ENCODE measurements at places on chromosomes 3 and 15.

GRCh38 chr3:182606905-182607504 lies 186.3 kb upstream of the ATP11B start:
- no peak for DNase-seq
- H3K4me3 ChIP-seq = no peak overlapping the region
- no peaks in the 10 kb centered on the region for H3K27me3 ChIP-seq
- H3K4me1 ChIP-seq = peaks cover 25% of the 10 kb centered on the region
- no peaks in the 10 kb centered on the region for H3K36me3 ChIP-seq
- H3K27ac ChIP-seq = peak overlapping the region; percentile 46

DNA sequence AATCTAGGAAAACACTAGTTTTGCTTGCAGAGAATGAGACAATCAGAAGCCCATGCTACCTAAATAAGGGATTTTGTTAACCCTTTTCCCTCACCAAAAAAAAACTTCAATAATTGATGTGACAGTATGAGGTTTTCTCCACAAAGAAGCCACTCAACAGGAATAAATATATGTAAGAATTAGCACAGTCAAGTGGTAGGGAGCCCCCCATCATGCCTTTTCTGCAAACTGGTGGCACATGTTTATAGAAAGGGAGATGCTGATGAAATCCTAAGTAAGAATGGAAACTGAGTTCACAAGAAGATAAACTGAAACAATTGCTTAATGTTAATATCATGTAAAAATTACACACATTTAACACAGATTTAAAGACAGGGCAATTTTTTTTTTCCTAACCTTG lies 51.0 kb downstream of the PHC3 start:
- H3K27ac ChIP-seq = no peak overlapping the region
- H3K36me3 ChIP-seq = peaks cover 36% of the 10 kb centered on the region
- H3K4me3 ChIP-seq = no peak overlapping the region
- H3K27me3 ChIP-seq = no peaks in the 10 kb centered on the region
- H3K4me1 ChIP-seq = no peaks in the 10 kb centered on the region

DNA sequence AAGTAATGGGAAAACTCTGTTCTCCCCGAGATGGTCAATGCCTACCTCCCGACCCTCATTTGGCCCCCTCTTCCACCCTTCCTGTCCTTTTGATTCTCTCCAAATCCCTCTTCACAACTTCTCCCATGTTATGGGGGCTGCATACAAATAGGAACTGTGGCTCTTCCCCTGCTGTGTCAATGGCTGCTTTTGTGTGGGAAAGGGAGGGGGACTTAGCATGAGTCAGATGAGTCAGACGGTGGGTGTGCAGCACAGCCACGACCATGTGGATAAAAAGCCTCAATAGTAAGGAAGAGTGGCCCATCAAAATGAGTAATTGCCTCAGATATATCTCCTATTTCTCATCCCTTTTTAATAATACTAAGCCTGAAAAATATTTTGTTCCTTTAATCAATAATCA lies 31.9 kb downstream of the SPATA16 start:
- H3K27ac ChIP-seq = no peak overlapping the region
- H3K36me3 ChIP-seq = no peaks in the 10 kb centered on the region
- H3K27me3 ChIP-seq = peaks cover 7% of the 10 kb centered on the region
- no peaks in the 10 kb centered on the region for H3K4me1 ChIP-seq
- DNase-seq = no peak
- H3K4me3 ChIP-seq = no peak overlapping the region

GRCh38 chr3:53219895-53220483 lies 35.8 kb downstream of the TKT start:
- H3K4me3 ChIP-seq = no peak overlapping the region
- peaks cover 6% of the 10 kb centered on the region for H3K4me1 ChIP-seq
- H3K27me3 ChIP-seq = peaks cover 11% of the 10 kb centered on the region
- peak overlapping the region; percentile 59 for H3K27ac ChIP-seq
- H3K36me3 ChIP-seq = peaks cover 4% of the 10 kb centered on the region

GRCh38 chr3:107193116-107193515 lies 184.1 kb upstream of the CCDC54 start:
- no peak overlapping the region for H3K4me3 ChIP-seq
- H3K27ac ChIP-seq = no peak overlapping the region
- H3K36me3 ChIP-seq = no peaks in the 10 kb centered on the region
- no peak for DNase-seq
- H3K27me3 ChIP-seq = no peaks in the 10 kb centered on the region

- no peak overlapping the region for H3K4me3 ChIP-seq
- no peak for DNase-seq
- H3K27me3 ChIP-seq = no peaks in the 10 kb centered on the region
- no peak overlapping the region for H3K27ac ChIP-seq
These were observed 206.0 kb downstream of the THRB start for GRCh38 chr3:24288496-24289236.

DNA sequence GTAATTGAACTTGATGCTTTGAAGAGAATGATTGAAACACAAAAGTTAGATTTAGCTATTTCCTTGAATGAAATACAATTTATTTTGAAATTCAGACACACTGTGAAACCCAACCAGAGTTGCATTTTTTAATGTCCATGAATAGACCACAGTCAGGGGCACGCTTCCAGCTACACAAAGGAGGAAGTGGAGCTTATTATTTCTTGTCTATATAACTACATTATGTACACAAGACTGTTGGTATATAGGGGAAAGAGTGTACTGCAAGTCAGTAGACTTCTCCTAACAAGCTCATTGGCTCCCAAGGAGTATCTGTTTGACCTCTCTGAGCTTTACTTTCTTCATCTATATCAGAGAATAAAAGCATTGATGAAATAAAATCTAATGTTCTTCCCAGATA lies 326.2 kb downstream of the RYR3 start:
- no peaks in the 10 kb centered on the region for H3K36me3 ChIP-seq
- H3K27me3 ChIP-seq = peaks cover 20% of the 10 kb centered on the region

- no peak for DNase-seq
- H3K4me3 ChIP-seq = no peak overlapping the region
- peaks cover 59% of the 10 kb centered on the region for H3K36me3 ChIP-seq
- peaks cover 18% of the 10 kb centered on the region for H3K4me1 ChIP-seq
- no peaks in the 10 kb centered on the region for H3K27me3 ChIP-seq
These were observed 608.8 kb downstream of the FOXP1 start for GRCh38 chr3:70974747-70975146.

- H3K4me3 ChIP-seq = no peak overlapping the region
- H3K27ac ChIP-seq = no peak overlapping the region
- peaks cover 24% of the 10 kb centered on the region for H3K4me1 ChIP-seq
These were observed 38.4 kb downstream of the KCNAB1 start for GRCh38 chr3:156158656-156159295.

DNA sequence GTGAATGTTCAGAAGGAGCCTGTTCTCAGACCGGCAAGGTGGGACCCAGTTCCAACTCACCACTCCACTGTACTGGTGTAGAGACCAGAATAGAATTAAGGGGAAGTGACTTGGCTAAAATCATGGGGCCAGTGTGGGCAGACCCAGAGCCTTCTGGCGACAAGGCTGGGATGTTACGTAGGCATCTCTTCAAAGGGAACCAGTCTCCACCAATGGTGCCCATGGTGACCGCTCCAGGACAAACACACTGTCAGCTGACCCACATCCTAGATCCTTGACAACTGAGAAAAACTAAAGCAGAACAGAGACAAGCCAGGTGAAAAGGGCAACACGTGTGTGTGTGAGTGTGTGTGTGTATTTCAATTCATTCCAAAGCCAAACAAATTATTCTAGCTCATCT lies 321.7 kb upstream of the FRG2C start:
- DNase-seq = no peak
- no peak overlapping the region for H3K4me3 ChIP-seq
- no peaks in the 10 kb centered on the region for H3K36me3 ChIP-seq

GRCh38 chr3:148884261-148884660 lies 19.2 kb downstream of the CPA3 start:
- H3K27me3 ChIP-seq = no peaks in the 10 kb centered on the region
- H3K27ac ChIP-seq = no peak overlapping the region
- no peak for DNase-seq
- no peaks in the 10 kb centered on the region for H3K36me3 ChIP-seq

- H3K4me1 ChIP-seq = peaks cover 13% of the 10 kb centered on the region
- peaks cover 74% of the 10 kb centered on the region for H3K27me3 ChIP-seq
- H3K4me3 ChIP-seq = peak overlapping the region; percentile 81
These were observed 1.2 kb downstream of the ALDH1A2 start for GRCh38 chr15:58064082-58064979.
